ENCODE measurements at places on chromosomes 3 and 15.

GRCh38 chr3:121736112-121736511 lies 13.4 kb downstream of the GOLGB1 start:
- DNase-seq, result no peak

DNA sequence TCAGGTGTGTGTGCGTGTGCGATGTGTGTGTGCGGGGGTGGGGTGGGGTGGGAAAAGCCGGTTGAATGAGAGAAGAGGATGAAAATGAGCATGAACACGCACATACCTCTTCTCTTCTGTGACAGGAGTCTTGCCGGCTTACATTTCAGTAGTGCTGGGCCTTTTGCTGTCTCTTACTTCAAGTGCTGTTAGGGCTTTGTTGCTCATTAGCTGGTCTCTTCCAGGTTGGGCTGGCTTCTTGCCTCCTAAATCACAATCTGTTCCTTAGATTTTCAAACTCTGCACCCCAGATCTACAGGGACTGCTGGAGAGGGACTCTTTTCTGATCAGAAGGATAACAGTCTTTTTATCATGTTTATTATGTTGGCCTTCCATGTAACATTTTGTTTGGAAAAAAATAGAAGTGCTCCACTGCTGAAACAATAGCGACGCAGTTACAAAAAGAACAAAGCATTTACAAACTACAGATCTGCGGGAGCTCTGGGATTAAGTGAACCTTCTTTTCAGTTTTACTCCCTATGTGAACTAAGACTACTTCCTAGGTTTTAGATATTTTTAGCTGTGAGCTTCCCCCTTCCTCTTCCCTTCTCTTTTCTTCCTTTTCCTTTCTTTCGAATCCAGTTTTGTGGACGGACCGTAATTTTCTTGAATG lies 48.5 kb downstream of the USP13 start:
- DNase-seq, result no peak

GRCh38 chr15:80695911-80696661 lies 976 bp downstream of the ABHD17C start:
- no peak for DNase-seq

DNA sequence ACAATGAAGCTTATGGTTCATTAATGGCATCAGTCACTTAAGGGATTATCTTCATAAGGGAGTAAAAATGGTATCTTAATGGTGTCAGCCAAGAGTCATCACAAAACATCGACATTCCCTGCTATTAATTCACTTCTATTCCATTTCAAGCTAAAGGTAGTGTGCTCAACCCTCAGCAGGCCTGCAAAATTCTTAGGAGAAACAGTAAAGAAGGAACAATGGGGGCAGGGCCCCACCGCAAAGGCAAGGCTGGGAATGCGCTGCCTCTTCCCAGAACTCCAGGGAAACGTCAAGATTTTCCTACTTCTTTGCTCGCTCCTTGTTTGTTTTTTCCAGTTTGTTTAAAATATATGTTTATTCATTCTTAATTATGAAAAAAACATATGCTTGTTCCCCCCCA lies 187.3 kb upstream of the TSC22D2 start:
- DNase-seq, result no peak

- DNase-seq, result no peak
Measured at GRCh38 chr15:72389231-72389630, 8.9 kb upstream of the TMEM202 start.

GRCh38 chr15:42584031-42584765 lies 8.8 kb downstream of the STARD9 start:
- DNase-seq, result no peak

DNA sequence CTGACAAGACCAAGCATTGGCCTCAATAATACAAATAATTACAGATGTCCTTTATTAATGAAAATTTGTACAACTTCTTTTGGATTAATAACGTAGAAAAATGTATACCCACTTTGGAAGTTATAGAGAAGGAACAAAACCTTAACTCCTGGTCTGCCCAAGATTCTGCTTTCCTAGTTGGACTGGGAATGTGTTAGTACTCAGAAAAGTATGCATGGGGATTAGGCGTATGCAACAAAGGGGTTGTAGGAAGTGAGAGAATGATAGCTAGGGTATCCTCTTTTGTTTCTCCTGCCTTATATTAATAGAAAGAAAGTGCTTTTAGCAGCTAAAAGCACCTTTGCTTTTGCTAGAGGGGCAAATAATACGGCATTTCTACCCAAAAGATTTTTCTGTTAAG lies 116.2 kb upstream of the LRRFIP2 start:
- no peak for DNase-seq

GRCh38 chr3:38314112-38314763 lies 32.1 kb downstream of the SLC22A14 start:
- DNase-seq, result no peak

GRCh38 chr15:62515696-62516395 lies 350.8 kb upstream of the C2CD4B start:
- no peak for DNase-seq

DNA sequence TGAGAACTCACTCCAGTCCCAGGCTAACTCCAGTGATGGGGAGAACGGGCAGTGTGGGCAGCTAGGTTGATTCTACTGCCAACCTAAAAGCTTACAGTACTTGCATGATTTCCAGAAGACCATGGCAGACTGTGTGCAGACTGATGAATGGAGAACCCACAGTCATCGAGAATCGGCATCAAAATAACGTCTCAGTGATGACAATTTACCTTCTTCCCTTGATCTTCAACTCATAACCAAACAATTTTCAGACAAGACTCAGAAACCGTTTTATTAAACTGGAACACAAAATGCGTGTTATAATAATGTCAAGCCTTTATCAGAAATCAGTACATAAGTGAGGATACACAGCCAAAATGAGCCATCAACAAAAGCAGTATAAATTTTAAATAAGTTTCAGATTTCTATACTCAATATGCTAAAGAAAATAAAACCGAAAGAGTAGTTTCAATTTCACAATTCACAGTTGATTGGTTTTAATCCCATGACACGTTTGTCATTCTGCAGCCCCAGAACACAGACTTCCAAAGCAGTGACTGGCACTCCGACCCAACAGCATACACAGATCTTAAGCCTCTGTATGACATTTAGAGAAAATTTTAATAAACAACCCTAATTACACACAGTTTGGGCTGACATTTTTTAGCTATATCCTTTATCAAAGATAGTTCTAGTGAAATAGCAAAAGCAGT lies 54.5 kb downstream of the ZMAT3 start:
- no peak for DNase-seq

DNA sequence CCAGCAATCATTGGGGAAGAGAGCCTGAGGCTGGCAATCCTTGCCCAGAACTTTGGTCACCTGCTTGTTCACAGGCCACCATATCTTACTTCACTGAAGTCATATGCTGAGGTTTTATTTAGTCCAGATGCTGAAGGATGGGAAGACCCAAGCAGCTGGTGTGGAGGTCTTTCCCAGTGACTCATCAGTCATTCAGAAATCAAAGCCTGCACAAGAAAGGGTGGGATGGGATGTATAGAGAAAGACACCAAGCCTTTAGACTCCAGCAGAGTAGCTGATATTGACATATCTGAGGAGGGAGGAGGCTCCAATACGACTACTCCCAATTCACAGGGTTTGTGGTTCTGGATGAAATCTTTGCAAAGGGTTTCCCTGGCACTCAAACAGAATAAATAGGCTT lies 13.0 kb upstream of the PHLDB2 start:
- DNase-seq, result no peak

DNA sequence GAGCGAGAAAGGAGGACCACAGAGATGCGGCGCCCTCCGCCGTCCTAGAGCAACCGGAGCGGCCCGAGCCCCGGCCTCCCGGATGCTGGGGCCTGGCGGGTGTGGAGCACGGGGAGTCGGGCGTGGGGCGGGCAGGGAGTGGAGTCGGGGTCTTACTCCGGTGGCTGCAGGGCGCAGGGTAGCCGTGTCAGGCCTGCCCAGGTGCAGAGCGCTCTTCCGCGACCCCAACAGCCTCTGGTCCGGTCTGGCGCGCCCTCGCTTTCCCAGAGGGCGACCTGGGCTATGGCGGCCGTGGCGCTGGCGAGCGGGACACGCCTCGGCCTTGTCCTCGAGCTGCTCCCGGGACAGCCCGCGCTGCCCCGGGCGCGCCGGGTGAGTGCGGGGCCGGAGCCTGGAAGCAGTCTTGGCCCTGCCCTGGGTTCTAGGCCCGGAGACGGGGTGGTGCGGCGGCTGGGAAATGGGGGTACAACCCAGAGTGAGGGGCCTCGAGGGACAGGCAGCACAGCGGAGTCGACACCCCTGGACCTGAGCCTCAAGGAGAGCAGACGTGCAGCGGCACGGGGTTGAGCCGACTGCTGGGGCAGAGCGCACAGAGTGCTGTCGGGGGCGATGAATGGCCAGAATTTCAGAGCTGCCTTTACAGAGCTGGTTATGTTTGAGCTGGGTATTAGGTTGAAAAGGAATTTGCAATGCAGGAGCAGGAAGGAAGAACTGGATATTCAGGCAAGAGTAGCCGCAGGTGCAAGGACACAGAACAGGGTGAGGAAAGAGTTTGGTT lies at the start of gene ZNF662:
ZNF662 (plus strand) TSS at position 73 of the 778 bp plus-strand sequence. CDS start 1,973 bp downstream, outside the sequence.
- DNase-seq, result no peak

- DNase-seq, result no peak
Measured at GRCh38 chr3:98780343-98780742, 17.2 kb downstream of the ST3GAL6 start.

DNA sequence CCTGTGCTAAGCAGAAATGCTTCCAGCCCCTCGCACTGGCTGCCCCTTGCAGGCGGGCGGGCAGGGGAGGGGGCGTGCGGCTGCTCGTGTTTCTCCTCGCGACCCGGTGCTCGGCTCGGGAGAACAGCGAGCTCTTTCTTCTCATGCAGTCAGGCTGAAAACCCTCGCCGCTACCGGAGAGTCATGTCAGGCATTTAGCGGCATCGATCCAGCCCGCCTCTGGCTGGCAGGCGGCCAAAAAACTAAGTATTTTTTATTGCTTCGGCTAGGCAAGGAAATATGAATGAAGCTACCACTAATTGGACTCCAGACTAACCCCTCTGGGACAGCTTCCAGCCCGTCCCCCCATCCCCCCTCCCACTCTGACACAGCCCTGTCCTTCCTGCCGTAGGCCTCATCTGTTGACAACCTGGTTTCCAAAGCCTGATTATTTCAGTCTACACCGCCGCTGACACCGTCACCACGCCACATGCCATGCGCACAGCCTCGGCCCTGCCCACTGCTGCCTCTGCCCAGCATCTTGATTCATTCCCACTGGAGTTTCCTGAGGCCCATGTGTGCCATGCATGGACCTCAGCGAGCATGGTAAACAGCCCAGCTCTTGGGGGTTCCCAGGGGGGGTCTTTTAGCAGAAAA lies 35.3 kb downstream of the TLE3 start:
- peak; percentile 71 for DNase-seq

DNA sequence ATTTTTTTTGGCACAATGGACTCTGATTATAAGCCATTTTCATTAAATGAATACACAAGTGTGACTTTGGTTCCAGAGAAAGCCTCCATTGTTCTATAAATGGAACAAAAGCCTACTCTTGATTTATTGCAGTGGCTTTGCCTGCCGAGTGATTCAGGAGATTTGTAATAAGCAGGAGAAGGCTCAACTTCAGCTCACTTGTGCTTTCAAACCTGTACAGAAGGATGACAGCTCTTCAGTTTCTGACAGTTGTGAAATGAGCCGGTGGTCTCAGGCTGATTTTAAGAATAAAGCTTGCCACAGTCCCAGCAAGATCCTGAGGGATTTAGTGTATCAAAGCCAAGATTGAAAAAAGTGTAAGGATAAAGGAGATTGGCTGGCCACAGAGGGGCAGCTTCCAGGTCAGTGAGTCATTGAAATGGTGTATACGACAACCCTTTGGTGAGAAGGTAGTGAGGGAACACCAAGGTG lies 438.8 kb upstream of the TGFBR2 start:
- no peak for DNase-seq

- no peak for DNase-seq
Measured at GRCh38 chr3:55160241-55160983, 232.6 kb upstream of the LRTM1 start.

GRCh38 chr15:69156736-69157381 lies 3.6 kb upstream of the GLCE start:
- no peak for DNase-seq

DNA sequence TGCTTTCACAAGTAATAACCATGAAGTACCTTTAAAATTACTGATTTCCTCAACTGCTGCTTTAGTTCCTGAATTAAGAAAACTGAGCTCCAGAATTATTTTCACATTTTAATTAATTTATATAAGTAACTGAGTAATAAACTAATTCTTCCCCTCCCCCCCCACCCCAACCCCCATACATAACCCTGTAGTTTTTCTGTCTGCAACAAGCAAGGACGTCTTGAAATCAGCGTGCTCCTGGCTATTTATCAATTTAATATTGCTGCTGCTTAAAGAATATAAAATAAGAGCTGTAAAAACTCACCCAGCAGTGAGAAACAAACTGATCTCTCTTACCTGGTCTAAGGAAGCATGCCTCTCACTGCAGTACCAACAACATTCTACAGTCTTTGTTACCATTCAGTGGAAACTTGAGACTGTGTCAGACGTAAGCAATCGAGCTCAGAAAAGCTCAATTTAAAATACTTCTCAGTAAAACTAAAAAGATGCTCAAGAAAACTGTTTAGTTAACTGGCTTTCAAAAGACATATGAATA lies 121.0 kb downstream of the TFDP2 start:
- DNase-seq, result peak; percentile 81

DNA sequence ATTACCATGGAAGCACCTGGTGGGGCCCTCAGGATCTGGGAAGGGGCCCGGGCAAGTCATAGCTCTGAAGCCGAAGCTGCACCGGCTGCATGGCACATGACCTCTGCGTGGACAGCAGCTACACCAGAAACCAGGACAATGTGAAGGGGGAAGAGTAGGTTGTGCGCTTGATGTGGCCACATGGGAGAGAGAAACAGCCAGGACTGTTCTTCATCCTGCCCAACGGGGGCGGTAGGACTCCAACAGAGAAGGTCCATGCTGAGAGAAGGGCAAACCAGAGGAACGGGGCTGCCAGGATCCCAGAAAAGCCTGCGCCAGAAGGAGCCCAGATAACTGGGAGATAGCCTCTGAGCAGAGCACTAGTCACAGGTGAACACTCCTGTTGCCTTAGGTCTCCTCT lies 54.9 kb upstream of the PRR20G start:
- DNase-seq, result no peak

DNA sequence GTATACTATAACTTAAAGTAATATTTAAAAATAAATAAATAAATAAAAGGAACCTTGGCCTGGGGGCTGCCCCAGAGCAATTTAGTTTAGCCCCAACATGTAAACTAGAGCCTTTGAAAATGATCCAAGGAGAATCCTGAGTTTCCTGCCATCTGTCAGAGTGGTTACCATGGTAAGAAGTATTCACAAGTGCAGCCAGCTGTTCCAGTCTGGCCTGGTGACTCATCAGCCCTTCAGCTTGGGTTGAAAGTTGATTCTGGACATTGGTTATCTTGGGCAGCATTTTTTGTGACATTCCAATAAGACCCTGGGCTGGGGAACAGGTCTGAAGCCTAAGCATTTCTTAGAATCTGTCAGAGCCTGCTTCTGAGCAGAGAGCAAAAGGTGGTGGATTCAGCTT lies 72.7 kb upstream of the LRTM1 start:
- DNase-seq, result no peak

GRCh38 chr3:175941352-175941751 lies 1082.2 kb downstream of the NAALADL2 start:
- no peak for DNase-seq

DNA sequence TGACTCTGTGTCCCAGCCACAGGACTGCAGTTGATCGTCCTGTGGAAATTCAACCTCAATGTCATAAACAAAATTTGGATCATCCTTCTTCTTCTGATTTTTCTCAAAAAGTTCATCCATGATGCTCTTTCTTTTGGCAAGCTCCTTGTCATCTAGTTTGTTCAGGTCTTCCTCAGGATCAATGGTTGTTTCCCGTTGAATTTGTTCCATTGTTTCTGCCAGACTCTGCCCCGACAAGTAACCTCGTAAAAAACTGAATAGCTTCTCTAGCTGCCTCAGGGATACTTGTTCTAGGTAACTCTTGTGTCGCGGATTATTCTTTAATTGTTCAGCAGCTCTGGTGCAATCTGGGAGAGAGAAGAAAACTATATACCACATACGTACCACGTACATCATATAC lies 4.5 kb downstream of the CEP19 start:
- DNase-seq, result no peak

Data from SK-N-MC (cell line).